ENCODE measurements at places on chromosomes 3 and 15.
A peak's percentile ranks its signal among the peaks of the same experiment; 100 is the strongest.

DNA sequence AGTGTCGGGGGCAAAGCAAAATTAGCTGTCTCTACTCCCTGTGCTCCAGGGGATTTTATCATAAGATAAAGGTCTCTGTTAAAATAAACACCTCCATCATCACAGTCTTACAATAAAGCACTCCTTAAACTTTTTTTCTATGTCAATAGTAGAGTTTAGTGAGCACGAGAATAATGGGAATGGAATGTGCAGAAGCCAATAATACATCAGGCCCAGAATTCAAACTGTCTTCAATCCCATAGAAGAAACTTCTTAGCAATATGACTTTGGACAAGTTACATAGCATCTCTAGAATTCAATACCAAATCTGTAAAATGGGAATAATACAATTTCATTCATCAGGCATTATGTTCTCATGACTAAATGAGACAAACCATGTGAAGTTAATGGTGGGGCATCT lies 49.0 kb upstream of the EPHA3 start:
- DNase-seq, result no peak

- no peak for DNase-seq
Measured at GRCh38 chr15:69072906-69073305, 58.4 kb downstream of the NOX5 start.

- DNase-seq, result no peak
Measured at GRCh38 chr3:66269411-66269810, 48.6 kb downstream of the SLC25A26 start.

DNA sequence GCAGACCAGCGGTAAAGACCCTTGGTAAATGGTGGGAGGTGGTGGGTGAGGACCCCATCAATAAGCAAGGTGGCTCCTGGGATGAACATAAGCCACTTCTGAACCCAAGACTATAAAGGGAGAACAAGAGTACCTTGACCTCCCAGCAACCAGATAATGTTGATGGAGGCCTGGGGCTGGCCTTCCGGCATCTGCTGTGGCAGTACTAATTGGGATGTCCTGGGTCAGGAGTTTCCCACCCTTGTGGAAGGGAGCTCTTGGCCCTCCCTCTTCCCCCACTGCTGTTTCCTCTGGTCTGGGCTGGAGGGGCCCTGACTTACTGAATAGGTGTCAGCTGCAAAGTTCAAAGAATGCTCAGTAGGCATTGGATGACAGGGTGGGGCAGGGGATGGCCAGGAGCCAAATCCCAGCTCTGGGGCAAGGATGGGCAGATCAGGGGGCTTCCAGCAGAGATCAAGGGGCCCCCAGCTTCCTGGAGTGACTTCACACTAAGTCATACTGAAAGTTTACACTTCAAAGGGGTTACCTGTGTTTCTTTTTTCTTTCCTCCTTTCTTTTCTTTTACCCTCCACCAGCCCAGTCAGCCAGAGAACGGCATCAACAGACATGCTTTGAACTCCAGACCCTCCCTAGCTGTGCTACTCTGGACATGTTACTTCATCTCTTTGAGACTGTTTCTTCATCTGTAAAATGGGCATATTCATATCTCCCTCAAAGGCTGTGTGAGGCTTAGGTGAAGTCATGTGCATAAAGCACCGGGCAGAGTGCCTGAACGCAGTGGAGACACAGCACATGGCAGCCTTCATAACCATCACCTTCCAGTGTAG lies 1.5 kb downstream of the RBP1 start:
- DNase-seq, result no peak

DNA sequence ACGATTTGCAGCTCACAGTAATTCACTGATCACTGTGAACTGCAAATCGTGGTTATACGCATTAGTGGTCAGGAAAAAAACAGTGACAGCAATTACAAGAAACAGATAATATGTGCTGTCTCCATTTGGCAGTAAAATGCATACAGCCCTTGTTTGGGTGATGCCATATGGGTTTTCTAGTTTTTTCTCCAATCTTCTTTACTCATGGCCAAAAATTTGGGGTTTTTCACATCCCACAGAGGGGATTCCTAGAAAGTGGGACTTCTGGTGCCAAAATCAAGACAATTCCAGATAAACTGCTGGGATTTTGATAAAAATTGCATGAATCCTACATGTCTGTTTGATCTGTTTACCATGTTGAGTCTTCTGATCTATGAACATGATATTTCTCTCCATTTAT lies 15.6 kb downstream of the NDN start:
- no peak for DNase-seq

- DNase-seq, result no peak
Measured at GRCh38 chr15:69793431-69793780, 304.3 kb downstream of the TLE3 start.

DNA sequence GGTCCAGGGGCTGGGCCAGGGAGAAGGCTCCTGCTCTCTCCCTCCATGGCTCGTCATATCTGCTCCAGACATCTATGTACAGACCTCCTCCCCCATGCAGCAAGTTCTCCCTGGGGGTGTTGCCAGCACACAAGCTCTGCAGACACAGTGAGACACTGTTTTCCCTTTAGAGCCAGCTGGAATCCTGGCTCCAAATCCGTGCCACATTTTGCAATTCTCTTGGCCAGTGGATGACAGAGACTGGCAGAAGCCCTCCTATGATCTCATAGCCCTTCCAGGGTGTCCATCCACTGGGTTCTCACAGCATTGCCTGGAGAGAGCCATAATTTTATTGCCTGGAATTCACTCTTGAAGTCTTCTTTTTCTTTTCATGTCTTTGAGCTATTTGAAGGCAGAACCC lies 203.9 kb downstream of the TLE3 start:
- no peak for DNase-seq

DNA sequence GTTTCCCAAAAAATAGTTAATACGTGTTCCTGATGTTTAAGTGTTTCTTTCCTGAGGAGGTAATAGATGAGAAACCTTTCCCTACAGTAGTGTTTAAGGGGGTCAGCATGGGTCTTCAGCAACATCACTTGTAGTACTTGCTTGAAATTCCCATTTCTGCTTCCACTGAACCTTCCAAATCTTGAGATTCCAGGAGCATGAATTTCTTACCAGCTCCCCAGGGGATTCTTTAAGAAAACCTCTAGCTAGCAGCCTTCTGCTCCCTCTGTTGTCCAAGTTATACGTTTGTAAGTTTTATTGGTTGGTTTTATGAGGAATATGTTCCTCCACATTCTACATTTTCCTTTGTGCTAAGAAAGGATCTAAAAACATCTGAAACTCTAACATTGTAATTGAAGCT lies 38.2 kb upstream of the ACP3 start:
- DNase-seq, result no peak

- DNase-seq, result no peak
Measured at GRCh38 chr3:97952280-97952679, 20.0 kb downstream of the RIOX2 start.

DNA sequence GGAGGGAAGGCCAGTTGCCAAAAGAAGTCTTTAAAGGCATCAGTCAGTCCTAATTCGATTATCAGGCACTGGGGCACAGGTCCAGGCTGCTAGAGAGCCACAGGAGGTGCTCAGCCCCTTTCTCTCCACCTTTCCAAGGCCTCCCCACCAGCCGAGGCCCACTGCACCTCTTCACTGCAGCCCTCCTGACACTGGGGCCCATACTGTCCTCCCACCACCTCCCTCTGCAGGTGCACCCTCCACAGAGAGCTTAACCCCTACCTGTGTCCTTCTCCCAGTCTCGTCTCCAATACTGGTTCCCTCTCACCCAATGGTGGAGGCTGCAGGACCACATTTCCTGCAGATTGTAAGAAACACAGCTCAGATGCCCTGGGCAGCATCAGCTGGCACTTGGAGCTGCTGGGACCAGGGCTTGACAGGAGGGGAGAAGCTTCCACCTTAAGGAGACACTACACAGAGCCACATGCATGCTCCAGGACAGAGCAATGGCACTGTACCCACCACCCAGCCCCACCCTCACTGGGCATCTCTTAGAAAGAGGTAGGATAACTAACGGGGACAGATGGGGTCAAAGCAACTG lies 81.6 kb upstream of the PRR20G start:
- no peak for DNase-seq

DNA sequence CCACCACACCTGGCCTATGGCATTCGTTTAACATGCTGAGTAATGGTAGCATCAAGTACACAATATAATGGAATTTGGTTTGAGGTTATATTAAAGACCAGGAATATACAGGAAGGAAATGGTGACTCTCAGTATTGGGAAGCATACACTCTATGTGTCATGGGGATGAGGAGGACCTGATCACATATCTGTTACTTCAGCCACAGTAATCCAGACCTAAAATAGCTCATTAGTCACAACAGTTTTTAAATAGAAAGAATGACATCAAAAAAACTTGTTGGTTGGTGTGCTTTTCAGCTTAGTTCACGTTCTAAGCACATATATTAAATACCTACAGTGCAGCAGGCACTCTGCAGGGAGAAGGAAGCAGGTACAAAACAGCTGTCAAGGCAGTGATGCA lies 52.5 kb upstream of the ATP2C1 start:
- DNase-seq, result no peak

DNA sequence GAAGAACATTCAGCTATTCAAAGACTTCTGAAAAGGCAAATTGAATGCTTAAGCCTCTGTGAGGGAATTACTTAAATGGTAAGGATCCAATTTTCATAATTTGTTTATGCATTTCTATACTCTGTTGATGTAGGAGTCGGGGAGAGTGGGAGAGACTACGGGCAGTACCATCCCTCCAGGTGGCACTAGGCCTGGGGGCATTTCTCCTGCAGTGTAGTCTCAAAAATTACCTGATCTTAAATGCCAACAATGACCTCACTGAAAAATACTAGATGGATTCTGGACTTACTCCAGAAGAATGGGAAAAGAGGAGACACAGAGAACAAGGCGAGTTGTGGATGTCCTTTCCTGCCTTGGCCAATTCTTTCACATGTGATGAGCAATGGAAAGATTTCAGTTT lies 77.8 kb upstream of the PLXND1 start:
- DNase-seq, result no peak

DNA sequence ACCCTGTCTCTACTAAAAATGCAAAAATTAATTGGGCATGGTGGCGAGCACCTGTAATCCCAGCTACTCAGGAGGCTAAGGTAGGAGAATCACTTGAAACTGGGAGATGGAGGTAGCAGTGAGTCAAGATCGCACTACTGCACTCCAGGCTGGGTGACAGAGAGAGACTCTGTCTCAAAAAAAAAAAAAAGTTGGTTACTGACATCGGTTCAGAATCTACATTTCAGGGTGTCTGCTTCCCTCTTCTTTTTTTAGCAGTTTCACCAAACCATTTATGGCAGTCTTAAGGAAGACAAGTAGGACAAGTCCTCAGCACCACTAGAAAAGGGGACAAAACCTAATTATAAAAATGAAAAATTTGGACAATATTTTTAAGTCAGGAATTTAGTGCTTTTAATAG lies 3.3 kb upstream of the USP4 start:
- no peak for DNase-seq

DNA sequence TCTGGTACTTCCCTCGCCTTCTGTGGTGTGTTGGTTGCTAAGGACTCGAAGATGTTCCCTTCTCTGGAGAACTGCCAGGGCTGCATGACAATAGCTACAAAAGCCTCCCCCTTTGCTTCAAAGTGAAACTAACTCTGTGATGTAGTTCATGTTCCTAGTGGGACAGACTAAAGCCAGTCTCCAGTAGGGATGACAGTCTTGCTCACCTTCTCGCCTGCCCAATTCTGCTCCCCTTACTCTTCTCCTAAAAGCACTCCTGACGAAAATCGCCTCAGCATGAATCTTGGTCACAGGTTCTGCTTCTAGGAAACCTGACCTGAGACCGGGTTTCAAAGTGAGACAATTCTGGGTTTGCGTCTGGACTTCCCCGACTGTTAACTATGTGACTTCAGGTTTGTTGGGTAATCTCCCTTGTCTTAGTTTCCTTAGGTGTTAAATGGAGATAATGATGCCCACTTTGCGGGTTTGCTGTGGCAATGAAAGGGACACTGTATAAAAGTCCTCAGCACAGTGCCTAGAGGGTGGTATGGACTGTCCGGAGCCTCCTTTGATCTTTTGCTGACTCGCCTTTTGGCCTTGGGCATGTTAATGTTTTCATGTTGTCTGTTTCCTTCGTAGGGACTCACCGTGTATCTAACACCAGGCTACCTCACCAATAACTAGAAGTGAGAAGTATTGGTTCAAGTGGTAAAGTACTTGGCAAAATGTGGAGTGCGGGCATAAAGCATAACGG lies 24.9 kb upstream of the THRB start:
- peak; percentile 37 for DNase-seq

GRCh38 chr15:76642671-76643070 lies 262.5 kb downstream of the SCAPER start:
- no peak for DNase-seq

DNA sequence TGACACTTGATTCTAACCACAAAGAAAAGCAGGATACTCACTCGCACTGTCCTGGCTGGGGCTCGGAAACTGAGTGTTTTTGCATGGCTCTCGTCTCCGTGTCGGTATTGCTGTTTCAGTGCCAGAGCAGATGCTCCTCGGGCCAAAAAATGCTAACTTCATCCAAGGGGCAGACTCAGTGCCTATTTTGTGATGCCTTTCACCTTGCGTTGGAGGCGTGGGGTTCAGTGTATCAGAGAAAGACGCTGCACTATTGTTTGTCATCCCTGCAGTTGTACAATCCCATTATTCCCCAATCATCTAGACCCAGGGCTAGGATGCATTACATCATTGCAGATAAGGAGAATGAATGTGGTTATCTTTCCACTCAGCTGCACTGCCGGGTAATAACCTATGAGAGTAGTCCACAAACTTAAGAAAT lies 1.4 kb downstream of the CACNA2D3 start:
- no peak for DNase-seq

- DNase-seq, result no peak
Measured at GRCh38 chr15:50378776-50379175, 23.8 kb upstream of the GABPB1 start.

DNA sequence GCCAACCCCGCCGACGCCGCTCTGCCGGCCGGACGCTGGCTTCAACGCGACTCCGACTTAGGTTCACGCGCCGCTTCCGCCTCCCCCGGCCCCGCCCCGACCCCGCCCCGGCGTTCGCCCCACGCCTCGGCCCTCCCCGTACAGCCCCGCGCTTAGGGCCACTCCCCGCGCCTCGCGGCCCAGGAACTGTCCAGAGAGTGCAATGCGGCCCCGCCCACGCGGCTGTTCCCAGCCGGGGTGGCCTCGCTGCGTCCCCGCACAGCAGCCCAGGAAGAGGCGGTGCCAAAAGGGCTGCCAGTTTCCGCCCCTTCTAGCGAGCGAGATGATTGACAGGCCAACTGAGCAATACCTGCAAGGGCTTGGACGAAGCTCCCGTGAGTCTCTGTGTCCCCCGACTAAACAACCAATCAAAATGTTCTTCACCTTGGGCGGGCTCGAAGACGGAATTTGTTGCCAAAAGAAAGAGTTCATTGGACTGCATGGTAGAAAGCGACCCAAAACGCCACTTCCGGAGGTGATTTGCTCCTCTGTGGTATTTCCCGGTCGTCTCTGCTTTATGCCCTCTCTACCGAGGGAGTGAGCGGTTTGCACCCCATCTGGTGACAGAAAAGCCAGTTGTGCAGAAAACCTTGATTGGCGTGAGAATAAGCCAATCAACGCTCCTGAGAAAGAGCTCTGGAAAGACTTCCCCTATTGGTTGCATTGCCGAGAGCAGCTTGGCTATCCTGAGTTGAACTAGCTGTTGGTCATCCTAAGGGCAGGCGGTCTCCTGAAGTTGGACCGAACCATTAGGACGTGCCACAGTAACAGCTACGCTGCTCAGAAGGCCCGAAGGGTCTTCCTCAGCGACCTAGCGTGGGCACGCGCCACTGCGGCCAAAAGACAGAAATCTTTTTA lies at the start of gene UBP1:
TSS of gene UBP1 (minus strand) at position 78 of the 897 bp plus-strand sequence. CDS start 557 bp downstream, outside the sequence.
- DNase-seq, result peak; percentile 96

GRCh38 chr15:78866803-78867202 lies 5.9 kb upstream of the MORF4L1 start:
- DNase-seq, result no peak

GRCh38 chr3:191030929-191031328 lies 168.1 kb upstream of the OSTN start:
- no peak for DNase-seq

Measured in GM10248 (cell line).